Activated CD4-positive, alpha-beta T cell treated with anti-CD3 and anti-CD28 coated beads, Interleukin-2, amount 10 ng/mL, durations not matched to agents 7 days and 5 days (primary cell): ENCODE measurements at places on chromosomes 7 and 10. TPM values are rescaled to one million over a fixed set of nuclear protein-coding genes. Genes with fewer than 3 reads are reported as not detected.

The VAX1 gene
- total RNA-seq = not detected

DNA sequence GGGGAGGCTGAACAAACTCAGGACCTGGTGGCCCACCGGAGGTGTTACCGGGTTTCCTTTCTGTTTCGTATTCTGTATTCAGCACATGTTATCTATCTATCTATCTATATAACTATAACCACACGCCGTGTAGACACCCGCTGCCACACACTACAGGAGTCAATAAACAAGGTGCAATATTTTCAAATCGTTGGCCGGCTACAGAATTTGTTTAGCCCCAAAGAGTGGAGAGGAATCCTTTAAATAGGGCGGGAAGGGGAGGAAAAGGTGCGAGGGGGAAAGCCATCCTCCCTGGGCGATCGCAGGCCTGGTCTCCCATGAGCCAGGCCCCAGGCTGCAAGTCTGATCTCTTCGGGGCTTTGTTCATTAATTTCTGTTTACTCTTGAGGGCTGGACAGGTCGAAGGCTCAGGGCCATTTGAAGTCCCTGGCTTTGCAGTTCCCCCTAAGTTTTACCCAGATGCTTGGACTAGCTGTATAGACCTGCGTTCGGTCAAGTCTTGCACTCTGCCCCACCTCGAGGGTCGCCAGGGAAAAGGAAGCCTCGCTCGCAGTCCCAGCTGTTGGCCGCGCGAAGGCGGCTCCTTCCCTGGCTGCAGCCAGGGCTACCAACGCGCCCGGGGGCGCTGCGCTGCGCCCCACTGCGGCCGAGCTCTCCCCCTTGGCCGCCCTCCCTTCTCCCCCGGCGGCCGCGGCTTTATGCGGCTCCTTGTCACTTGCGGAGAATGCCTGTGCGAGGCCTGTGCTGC is 3.8 kb downstream of the NKX2-3 start:
- H3K4me1 ChIP-seq = peaks cover 31% of the 10 kb centered on the region
- H3K27ac ChIP-seq = peak overlapping the region; percentile 57
- no peak for DNase-seq
- peaks cover 86% of the 10 kb centered on the region for H3K27me3 ChIP-seq
- peak overlapping the region; percentile 16 for H3K4me3 ChIP-seq

- no peaks in the 10 kb centered on the region for H3K36me3 ChIP-seq
- H3K27ac ChIP-seq = no peak overlapping the region
- DNase-seq = no peak
- no peaks in the 10 kb centered on the region for H3K27me3 ChIP-seq
- no peak overlapping the region for H3K4me3 ChIP-seq
Measured at GRCh38 chr10:76766682-76767081, 870.9 kb downstream of the KCNMA1 start.

The ACSM6 gene
- total RNA-seq = not detected

DNA sequence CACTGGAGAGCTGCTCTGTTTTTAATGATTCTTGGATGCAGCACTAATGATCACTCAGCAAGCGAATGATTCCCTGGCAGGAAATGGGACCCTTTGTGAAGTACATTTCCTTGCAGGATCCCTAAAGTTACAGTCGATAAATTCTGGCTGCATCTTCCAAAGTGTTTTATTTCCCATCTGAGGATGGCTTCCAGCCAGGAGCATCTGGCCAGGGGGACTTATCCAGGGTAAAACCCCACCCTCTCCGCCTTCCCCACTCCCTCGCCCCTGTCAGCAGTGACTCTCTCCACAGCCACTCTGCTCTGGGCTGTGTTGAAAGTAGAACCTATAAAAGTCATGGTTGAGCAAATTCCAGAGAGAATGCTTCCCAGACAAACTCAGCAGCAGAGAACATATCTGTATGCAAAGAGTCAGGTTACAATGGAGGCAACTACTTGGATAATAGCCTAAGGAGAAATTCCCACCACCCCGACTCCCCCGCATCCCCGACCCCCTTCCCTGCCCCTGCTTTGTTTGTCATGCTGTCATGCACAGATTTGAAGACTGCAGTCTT is 111.0 kb upstream of the ANLN start:
- no peak overlapping the region for H3K4me3 ChIP-seq
- peak overlapping the region; percentile 20 for H3K27ac ChIP-seq
- H3K4me1 ChIP-seq = peaks cover 41% of the 10 kb centered on the region
- no peaks in the 10 kb centered on the region for H3K27me3 ChIP-seq

The CDCA7L gene
- 69.2 TPM for total RNA-seq

DNA sequence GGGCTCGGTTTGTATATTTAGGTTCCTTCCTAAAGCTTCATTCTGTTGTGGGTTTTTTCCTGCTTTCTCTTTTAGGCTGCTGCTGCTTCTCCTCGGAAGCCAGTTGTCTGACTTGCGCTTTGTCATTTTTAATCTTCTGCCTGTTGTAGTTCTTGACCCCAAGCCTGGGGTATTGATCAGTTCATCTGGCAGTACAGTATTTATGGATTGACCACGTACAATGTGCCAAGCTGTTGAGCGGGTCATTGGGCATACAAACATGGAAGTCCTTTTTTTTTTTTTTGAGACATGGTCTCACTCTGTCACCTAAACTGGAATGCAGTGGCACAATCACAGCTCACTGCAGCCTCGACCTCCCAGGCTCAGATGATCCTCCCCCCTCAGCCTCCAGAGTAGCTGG is 4.3 kb downstream of the PROSER2 start:
- H3K27ac ChIP-seq = no peak overlapping the region
- H3K36me3 ChIP-seq = no peaks in the 10 kb centered on the region
- H3K4me3 ChIP-seq = no peak overlapping the region
- no peak for DNase-seq
- peaks cover 7% of the 10 kb centered on the region for H3K4me1 ChIP-seq

GRCh38 chr7:116194115-116194514 is 16.2 kb upstream of the TES start:
- H3K4me1 ChIP-seq = no peaks in the 10 kb centered on the region
- H3K27ac ChIP-seq = no peak overlapping the region
- peaks cover 6% of the 10 kb centered on the region for H3K27me3 ChIP-seq
- H3K36me3 ChIP-seq = no peaks in the 10 kb centered on the region
- no peak for DNase-seq

GRCh38 chr7:29955799-29956486 is 33.7 kb downstream of the SCRN1 start:
- H3K36me3 ChIP-seq = no peaks in the 10 kb centered on the region
- H3K27ac ChIP-seq = peak overlapping the region; percentile 52
- H3K27me3 ChIP-seq = peaks cover 3% of the 10 kb centered on the region
- peak overlapping the region; percentile 6 for H3K4me3 ChIP-seq
- H3K4me1 ChIP-seq = peaks cover 29% of the 10 kb centered on the region
- DNase-seq = peak; percentile 33

DNA sequence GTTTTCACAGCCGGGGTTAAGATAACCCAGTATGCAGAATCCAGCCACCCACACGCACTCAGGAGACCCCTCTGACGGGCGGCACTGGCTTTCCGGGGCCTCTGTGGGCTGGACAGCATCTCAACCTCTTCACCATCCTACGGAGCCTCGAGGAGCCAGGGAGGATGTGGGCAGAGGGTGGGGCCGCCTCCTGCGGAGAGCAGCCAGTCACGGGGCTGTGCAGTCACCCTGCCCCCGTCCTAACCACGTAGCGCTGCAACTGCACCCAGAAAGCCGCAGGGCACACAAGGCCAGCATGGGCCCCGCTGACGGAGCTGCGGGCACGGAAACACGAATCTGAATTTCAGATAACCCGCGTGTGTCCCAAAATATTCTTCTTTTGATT is 270.3 kb downstream of the ELFN1 start:
- H3K27ac ChIP-seq = peak overlapping the region; percentile 100
- H3K4me1 ChIP-seq = peaks cover 68% of the 10 kb centered on the region
- H3K27me3 ChIP-seq = no peaks in the 10 kb centered on the region
- H3K4me3 ChIP-seq = peak overlapping the region; percentile 96

The KIF5B gene
- total RNA-seq = 61.3 TPM

The CFAP70 gene
- total RNA-seq = 0.75 TPM

DNA sequence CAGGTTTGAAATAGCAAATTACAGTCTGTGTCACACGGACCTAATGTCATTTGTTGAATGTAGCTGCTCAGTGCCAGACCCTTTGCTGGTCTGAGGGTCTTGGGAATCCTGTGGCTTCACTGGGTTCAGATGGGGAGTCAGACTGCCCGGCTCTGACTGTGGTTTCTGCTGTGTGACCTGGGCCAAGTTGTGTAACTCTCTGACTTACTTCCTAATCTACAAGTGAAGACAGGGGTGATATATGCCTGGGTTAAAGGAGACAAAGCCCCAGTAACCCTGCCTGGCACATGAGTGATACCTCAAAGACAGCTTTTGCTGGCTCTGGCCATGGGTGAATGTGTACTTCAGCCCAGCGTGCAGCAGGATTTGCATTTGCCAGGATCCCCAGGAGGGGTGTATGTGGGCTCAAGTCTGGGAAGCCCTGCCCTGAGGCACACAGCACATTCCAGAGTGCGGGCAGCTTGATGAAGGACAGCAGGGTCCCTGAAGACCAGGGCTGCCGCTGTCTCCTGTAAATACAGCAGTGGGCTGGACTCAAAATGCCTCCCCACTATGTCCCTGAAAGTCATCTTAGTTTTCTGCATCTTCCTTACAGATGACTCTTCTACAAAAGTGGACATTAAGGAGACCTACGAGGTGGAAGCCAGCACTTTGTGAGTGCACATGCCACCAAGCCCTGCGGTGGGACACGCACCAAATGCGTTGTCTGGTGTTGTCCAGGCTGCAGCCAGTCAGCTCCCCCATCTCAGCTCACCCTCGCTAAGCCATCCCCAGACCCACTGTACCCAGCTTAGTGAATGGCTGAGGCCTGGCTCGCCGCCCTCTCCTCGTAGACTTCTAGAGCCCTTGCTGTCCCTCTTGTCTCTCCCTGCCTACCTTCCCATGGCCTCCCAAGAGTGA is 16.4 kb downstream of the NACAD start:
- peaks cover 67% of the 10 kb centered on the region for H3K36me3 ChIP-seq
- H3K4me3 ChIP-seq = no peak overlapping the region
- DNase-seq = no peak

DNA sequence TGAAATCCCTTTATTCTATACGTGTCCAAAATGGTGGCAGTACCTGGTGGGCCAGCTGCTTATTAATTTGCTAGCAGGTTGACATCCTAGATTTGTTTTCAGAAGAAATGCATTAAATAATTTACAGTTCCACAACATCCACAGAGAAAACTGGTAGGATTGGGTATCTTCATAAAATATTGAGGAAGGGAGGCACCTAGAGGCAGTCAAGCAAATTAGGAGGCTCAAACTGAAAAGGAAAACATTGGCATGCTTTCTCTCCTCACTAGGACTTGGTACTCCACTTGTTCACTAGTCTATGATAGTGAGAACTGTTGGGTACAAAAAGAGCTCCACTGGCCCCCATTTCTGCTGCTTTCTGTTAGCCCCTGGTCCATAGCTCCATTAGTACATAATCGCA is 18.3 kb upstream of the LRGUK start:
- H3K36me3 ChIP-seq = no peaks in the 10 kb centered on the region
- no peak for DNase-seq
- no peak overlapping the region for H3K27ac ChIP-seq
- H3K4me3 ChIP-seq = no peak overlapping the region
- peaks cover 4% of the 10 kb centered on the region for H3K4me1 ChIP-seq
- no peaks in the 10 kb centered on the region for H3K27me3 ChIP-seq

DNA sequence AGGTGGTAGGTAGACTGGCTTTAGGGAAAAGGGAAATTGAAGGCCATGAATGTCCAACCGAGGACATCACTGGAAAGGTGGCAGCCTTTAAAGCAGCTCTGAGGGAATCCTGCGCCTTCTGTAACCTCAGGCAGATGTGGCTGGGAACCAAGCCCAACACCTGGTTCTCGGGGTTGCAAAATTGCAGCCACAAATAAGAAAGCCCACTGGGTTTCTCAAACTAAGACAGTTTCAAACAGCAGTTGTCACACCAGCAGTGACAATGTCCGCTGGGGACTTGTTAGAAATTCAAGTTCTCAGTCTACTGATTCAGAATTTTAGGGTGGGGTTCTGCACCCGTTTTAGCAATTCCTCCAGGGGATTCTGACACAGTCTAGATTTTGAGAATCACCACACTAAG is 42.7 kb upstream of the STEAP1B start:
- H3K27ac ChIP-seq = no peak overlapping the region
- H3K27me3 ChIP-seq = peaks cover 32% of the 10 kb centered on the region
- no peak overlapping the region for H3K4me3 ChIP-seq
- DNase-seq = no peak
- peaks cover 2% of the 10 kb centered on the region for H3K4me1 ChIP-seq

- H3K4me3 ChIP-seq = no peak overlapping the region
- DNase-seq = no peak
- H3K4me1 ChIP-seq = peaks cover 14% of the 10 kb centered on the region
Measured at GRCh38 chr7:139667377-139667776, 110.4 kb downstream of the HIPK2 start.

GRCh38 chr10:8369666-8370065 is 315.2 kb downstream of the GATA3 start:
- H3K27ac ChIP-seq = no peak overlapping the region
- peaks cover 8% of the 10 kb centered on the region for H3K36me3 ChIP-seq
- no peak overlapping the region for H3K4me3 ChIP-seq

- no peak overlapping the region for H3K27ac ChIP-seq
- H3K4me1 ChIP-seq = no peaks in the 10 kb centered on the region
- H3K27me3 ChIP-seq = peaks cover 9% of the 10 kb centered on the region
Measured at GRCh38 chr7:116734710-116735109, 62.7 kb downstream of the MET start.

- H3K4me3 ChIP-seq = no peak overlapping the region
- H3K36me3 ChIP-seq = peaks cover 5% of the 10 kb centered on the region
- DNase-seq = no peak
- H3K4me1 ChIP-seq = no peaks in the 10 kb centered on the region
Measured at GRCh38 chr7:98174334-98175259, 36.6 kb upstream of the BHLHA15 start.

DNA sequence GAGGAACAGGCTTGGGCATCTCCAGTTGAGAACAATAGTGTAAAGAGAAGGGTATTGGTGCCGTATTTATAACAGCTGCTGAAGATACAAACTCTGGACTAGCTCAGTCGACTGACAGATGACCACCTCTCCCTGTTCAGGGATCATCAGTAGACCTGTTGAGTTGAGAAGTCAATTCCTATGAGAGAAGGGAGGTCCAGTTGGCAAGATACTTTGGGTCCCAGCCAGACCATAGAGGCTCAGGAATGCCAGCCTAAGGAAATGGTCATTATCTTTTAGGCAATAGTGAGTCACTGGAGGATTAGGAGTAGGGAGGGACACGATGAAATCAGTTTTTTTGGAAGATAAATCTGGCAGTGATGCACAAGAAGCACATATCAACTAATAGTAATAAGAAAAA is 202.9 kb downstream of the TRIL start:
- no peaks in the 10 kb centered on the region for H3K27me3 ChIP-seq
- H3K4me3 ChIP-seq = no peak overlapping the region
- no peak for DNase-seq
- no peaks in the 10 kb centered on the region for H3K4me1 ChIP-seq
- H3K36me3 ChIP-seq = no peaks in the 10 kb centered on the region
- no peak overlapping the region for H3K27ac ChIP-seq

GRCh38 chr7:14218338-14218737 is 228.9 kb upstream of the ETV1 start:
- no peaks in the 10 kb centered on the region for H3K27me3 ChIP-seq
- no peak overlapping the region for H3K4me3 ChIP-seq
- no peaks in the 10 kb centered on the region for H3K4me1 ChIP-seq
- no peak for DNase-seq
- no peak overlapping the region for H3K27ac ChIP-seq

The NKX2-3 gene
- total RNA-seq = not detected

The STAMBPL1 gene
- total RNA-seq = 39.7 TPM
